ENCODE measurements at places on chromosomes 11 and 22.

DNA sequence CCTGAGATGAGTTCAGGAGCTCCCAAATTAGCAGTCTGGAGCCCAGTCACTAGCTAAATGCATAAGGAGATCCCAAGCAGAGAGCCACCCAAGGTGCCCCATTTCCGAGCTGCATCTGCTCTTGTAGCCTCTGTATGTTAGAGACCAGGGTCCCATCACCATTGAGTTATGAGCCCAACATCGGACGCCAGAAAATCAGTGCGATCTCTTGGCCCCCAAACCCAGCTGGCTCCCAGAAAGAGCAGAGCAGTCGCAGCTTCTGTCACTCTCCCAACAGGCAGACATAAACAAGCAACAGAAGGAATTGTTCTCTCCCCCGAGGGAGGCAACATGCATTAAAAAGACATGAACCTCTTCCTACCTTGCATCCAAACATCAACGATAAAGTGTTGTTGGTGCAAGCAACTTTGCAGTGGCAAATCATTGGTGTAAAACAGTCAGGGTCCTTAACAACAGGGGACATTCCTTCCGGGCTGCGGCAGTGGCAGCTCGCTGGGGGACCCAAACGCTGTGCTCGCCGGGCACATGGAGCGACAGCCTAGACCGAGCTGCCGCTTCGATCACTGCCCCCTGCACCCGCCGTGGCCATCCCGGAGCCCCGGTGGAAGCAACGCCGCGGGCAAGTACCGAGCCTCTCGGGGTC lies 907.1 kb downstream of the DLG2 start:
- DNase-seq, result no peak

GRCh38 chr11:113110046-113110445 lies 148.8 kb downstream of the NCAM1 start:
- DNase-seq, result no peak

DNA sequence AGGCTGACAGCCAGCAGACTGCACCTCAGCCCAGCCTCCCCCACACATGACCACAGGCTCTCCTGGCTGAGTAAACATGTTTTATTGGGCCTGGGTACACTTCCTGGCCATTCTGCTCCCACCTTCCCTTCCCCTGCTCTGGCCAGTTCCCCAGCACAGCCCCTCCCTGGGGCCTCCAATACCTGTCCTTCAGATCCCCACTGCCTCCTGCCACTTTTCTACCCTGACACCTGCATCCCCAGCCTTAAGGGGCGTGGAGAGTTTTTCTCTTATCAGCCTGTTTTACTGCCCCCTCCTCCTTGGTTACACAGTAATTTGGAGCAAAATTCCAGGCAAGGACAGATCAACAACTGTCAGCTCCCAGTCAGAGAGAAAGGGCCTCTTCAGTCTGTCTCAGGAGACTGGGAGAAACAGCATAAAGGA lies at the start of gene ISX:
Gene ISX (plus strand): TSS at position 363 of the 423 bp plus-strand sequence. CDS start 930 bp downstream, outside the sequence.
- DNase-seq, result no peak

GRCh38 chr11:26332572-26332915 lies 614 bp downstream of the ANO3 start:
- no peak for DNase-seq

- DNase-seq, result no peak
These were observed 321.5 kb downstream of the KIRREL3 start for GRCh38 chr11:126679033-126679432.
